ENCODE measurements at places on chromosomes 11 and 22.

GRCh38 chr22:50204571-50204970, 3.8 kb downstream of the SELENOO start:
- DNase-seq: no peak

DNA sequence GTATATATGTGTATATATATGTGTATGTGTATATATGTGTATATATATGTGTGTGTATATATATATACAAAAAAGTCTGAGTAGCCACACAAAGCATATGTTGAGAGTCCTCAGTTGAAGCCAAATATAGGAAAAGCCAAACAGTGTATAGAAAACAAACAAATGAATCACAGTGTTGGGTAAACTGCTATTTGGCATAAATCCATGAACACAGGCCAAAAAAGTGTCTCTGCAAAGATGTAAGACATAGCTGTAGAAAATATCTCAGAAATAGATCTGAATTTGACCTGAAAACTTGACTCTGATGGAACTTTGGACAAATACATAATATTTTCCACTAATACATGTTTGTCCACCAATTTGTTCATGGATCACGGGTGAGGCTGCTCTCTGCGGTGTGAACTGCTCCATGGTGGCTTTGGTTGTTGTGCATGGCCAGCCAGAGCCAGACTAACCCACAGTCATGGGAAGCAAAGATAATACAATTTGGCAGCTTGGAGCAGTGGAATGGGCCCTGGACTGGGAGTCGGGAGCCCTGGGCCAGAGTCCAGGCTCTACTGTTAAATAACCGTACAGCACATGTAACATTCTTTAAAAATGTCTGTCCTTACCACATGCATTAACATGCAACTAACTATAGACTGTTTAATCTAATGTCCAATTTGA, 76.9 kb upstream of the EED start:
- DNase-seq: no peak

- DNase-seq: no peak
These were observed 22.1 kb upstream of the KRTAP5-7 start for GRCh38 chr11:71505001-71505400.

- no peak for DNase-seq
These were observed 47.7 kb downstream of the PIWIL3 start for GRCh38 chr22:24726848-24727217.

- no peak for DNase-seq
These were observed 1458.6 kb upstream of the TENM4 start for GRCh38 chr11:80899381-80899780.

DNA sequence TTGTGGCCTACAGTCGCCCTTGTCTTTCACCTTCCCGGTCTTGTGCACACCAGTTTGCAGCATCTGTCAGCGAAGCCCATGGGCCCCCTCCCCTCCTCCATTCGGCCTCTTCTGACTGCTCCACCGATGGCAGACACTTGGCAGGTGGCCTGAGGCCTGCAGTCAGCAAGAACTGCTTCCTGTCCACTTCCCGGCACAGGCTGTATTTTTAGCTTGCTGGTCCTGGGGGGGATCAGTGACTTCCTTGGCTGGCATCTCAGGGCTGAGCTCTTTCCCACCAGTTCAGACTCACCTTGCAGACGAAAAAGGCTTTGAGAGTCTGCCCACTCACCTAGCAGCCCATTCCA, 106.4 kb downstream of the SYN3 start:
- no peak for DNase-seq

DNA sequence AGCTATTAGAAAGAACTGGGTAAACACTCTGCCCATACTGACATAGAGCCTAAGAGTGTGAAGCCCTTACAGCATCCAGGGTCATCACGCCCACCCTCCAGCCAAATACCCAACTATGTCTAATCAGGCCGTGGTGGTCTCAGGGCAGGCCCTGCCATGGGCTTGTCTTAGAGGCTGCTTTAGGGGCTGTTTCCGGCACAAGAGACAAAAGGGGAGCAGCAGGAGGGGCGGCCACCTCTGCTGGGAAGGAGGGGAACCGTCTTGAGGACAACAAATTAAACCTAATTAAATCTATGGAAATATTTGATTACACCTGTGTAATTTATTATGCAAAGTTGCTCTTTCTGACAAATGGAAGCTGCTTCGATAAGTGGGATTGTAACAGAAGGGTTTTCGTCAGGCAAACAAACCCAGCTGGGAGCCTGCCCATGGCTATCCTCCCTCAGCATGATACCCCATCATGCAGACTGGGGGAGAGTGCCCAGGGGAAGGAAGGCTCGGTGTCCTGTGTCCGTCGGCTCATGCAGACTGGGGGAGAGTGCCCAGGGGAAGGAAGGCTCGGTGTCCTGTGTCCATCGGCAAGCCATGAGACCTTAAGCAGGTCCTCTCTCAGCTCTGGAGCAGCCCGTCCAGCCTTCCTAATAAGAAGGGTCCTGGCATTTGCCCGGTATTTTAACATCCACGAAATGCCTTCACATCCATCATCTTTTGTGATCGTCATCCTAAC, 163.6 kb upstream of the B3GAT1 start:
- no peak for DNase-seq

GRCh38 chr11:11472106-11472505, 119.1 kb upstream of the CSNK2A3 start:
- no peak for DNase-seq

DNA sequence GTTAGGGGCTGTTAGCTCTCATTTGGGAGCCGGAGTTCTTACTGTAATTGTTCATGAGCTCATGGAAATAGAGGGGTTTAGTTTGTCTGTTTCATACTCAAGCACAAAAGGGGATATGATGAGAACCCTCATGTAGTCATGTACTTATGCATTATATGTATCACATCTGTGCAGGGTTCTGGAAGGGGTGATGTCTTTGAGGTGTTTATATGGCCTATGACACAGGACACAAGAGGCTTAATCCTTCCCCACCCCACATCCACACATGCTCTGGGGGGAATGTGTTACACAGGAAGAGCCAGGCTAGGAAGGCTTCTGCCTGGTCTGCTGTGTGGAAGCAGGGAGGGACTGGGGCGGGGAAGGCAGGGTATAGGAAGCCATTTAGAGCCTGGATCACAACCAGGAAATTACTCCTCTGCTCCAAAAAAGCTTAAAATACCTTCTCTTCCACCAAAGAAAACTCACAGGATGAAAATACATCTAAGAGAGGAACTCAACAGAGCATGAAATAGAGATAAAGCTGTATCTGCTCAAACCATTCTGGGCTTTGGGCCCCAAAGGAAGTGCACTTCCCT, 316.1 kb downstream of the TMEM135 start:
- no peak for DNase-seq

DNA sequence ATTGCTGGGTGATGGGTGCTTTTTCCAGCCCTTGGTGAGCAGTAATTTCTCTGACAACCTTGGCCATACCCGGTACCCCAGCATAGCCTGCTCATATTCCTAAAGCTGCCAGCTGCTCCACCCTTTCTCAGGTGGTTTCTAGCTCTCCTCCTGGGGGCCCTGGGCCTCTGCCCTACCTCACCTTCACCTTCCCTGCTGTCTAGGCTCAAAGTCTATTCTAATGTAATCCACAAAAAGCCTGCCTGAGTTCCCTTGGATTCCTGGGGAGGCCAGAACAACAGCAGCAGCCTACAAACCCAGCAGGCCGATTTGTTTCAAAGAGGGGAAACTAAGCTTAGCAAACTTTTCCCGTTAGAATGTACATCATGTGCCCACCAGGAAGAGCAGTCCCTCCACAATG, 117.6 kb downstream of the DSCAML1 start:
- DNase-seq: no peak

- no peak for DNase-seq
These were observed 336.8 kb upstream of the DDI1 start for GRCh38 chr11:103699656-103700055.

DNA sequence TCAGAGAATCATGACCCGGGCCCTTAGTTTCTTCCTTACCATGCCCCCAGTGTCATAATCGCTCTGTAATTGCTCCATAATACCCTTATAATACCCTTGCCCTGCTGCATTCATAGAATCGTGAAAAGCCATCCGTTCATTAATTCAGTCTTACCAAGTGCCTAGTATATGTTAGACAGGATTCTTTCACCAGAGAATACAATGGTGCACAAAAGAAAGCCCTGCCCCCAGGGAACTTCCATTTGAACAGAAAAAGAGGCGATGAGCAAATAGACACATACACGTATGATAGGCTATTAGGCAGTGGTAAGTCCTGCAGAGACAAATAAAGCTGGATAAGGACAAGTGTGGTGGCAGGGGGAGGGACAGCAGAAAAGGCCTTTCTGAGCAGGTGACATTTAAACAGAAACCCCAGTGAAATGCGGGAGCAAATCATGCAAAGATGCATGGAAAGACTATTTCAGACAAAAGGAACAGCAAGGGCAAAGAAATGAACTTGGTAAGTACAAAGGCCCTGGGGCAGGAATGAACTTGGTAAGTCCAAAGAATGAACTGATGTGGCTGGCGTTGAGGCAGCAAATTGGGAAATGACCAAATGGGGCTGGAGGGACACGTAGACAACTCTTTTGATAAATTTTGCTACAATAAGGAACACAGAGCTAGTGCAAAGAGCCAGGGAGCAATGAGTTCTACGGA, 74.6 kb upstream of the CREB3L1 start:
- DNase-seq: no peak

GRCh38 chr11:133843454-133843987, 1.8 kb downstream of the SPATA19 start:
- DNase-seq: no peak

GRCh38 chr22:31753005-31753633, 700 bp upstream of the DEPDC5 start:
- DNase-seq: peak; percentile 25

DNA sequence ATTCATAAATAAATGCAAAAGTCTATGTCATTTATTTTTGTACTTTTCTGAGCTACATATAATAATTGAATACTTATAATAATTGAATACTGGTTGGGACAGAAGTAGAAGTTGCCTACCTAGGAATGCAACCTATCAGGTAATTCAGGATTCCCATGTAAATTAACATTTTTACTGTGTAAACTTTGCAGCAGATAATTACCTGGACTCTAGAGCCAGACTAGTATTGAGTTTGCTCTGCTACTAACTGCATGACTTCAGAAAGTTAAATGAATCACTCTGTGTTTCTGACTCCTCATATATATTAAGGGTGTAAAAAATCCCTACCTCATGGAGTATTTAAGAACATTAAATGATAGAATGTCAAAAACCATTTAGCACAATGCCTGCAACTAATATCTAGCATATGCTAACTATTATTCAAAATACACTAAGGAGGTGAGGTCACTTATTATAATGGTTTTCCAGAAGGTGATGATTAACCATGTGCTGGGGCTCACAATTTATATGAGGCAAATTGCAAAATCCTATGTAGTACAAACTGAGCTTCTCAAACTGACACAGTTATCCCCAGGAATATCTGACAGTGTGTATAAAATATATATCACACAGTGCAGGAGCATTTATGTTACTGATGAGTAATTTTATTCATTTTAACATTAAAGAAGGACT, 138.1 kb upstream of the ANO3 start:
- DNase-seq: no peak

- no peak for DNase-seq
These were observed 92.1 kb downstream of the WNT11 start for GRCh38 chr11:76114238-76114637.

GRCh38 chr22:30370641-30371230, 13.9 kb downstream of the CCDC157 start:
- DNase-seq: no peak

GRCh38 chr11:134835561-134835960, 423.5 kb upstream of the B3GAT1 start:
- DNase-seq: no peak

DNA sequence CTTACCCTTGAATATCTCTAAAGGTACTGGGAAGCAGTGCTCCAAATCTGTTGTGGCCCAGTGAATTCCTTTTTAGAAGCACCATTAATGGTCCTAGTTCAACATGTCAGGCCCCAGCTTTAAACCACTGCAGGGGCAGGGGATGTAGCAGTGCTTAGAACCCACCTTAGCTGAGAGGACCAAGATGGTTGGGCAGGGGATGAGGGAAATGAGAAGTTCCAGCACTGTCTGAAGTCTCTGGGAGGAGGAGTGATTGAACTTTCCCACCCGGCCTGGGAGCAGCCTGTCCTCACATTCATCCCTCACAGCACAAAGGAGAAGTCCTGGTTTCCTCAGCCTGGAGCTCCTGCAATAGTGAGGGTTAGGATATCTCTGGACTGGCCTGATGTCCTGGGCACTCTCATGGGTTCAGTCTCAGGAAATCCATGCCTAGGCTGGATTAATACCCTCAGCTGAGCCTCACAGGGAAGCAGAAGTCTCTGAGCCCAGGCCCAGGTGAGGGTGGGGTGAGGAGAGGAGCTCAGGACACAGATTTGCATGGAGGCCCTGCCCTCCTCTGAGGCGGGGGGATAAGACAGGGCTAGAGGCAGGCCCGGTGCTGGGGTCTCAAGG, 28.6 kb upstream of the PRAME start:
- no peak for DNase-seq

DNA sequence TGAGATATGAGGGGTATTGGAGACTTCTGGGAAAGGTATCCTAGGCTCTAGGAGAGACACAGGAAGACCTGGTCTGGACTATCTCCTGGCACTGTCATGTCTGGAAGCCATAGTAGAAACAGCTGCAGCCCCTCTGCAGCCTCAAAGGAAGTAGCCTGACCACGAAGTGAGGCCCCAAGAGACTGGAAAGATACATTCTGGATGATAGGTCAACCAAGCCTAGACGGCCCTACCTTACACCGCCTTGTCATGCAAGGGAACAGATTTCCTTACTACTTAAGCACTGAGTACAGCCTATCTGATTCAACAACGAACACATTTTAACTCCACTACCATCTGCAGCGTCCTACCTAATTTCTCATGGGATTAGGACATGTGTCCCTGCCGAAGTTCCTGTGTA, 31.1 kb downstream of the UQCR10 start:
- DNase-seq: no peak

- DNase-seq: no peak
These were observed 86.0 kb downstream of the DENND5A start for GRCh38 chr11:9179141-9179540.

- peak; percentile 44 for DNase-seq
These were observed 21.1 kb downstream of the SERPINH1 start for GRCh38 chr11:75582895-75583717.

DNA sequence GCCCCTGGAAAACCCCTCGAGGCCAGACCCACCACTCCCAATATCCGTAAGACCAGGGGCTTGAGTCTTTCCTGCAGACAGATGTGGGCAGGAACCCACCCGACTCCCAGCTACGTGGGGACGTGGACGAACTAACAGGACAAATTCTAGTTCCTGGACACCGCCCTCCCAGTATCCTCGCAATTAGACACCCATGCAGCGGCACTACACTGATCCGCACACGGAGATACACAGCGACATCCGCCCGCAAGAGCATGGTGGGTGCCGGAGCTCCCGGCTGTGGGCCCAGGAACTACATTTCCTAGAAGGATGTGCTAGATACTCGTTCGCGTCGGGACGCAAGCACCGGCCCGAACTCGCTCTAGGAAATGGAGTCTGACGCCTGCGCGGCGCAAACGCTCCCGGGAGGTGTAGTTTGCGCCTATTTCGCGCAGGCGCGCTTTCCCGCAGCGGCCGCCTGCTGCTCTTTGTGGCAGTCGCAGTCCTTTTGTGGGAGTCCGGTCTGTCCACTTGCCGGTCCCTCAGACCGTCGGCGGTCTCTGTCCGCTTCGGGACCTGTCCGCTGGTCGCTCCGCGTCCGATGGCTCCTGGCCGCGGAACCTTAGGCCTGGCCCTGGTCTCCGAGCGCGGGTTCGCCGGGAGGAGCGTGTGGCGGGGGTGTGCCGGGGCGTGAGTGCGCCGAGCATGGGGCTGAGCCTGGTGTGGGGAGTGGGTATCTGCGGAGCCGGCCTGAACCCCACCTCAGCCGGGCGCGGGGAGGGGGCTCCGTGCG, at the start of gene ZNF74:
ZNF74 (plus strand) TSS at position 447 of the 772 bp plus-strand sequence. CDS start 478 bp downstream, outside the sequence.
- DNase-seq: peak; percentile 70

GRCh38 chr22:29079218-29079901, 6.5 kb downstream of the KREMEN1 start:
- no peak for DNase-seq

GRCh38 chr11:112404112-112404511, 143.5 kb upstream of the PLET1 start:
- DNase-seq: no peak
